Neural progenitor cell (in vitro differentiated cells): ENCODE measurements at places on chromosomes 7 and 10.

DNA sequence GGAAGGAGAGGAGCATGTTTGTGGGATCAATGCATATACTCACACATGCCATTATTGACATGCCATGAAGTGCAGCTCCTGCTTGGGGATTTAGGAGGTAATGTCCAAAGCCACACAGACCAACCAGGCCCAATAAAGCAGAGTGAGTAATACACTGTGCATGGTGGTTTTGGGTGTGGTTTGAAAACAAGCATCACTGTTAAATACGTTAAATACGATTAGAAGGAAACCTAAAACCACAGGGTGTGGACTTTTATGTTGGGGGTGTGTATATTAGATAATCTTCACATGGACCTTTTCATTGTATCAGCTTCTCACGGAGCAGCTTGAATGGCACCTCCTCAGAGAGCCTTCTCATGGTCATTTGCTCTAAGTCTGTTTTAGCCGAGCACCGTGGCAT, 10.4 kb upstream of the EIF3A start:
- no peak for DNase-seq

DNA sequence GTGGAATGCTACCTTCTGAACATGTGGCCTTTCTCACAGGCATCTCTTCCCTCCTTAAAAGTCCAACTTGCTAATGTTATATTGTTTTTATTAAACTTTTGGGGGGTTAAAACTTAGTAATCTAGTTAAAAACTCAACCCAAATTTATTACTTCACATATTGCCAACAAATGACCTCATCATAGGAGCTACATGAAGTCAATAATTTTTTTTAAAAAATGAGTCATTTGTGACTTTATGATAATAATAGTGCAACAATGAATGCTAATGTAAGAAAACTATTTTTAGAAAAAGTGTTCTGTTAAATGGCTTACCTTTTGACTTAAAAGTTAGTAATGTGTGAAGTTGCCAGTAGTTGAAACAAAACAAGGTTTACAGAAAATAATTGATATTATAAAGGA, 325.9 kb upstream of the FZD1 start:
- no peak for DNase-seq

DNA sequence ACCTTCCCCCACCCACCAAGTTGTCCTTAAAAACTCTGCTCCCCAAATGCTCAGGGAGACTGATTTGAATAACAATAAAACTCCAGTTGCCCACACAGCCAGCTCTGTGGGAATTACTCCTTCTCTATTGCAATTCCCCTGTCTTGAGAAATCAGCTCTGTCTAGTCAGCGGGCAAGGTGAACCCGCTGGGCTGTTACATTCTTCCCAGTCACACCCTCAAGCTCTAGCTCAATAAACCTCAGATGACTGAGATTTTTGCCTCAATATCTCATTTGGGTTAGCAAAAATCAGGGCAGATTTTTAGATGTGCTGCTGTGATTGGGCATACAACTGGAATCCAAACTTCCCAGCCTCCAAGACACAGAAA, 32.9 kb downstream of the SVOPL start:
- DNase-seq, result no peak

DNA sequence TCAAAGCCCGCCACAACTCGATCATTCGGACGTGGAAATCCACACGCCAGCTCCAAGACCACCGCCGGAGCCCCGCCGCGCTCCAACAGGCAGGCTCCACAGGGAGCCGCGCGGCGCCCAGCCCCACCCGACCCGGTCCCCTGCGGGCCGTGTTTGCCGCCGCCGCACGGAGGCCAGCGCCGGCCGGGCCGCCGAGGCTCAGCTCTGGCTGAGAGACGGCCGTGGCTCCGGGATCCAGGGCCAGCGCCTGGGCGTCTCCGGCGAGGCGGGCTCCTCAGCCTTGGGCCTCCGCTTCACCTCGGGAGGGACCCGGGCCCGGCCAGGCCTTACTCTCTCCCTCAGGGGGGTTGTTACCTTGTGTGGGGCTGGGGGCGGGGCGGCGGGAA, 333 bp downstream of the SMNDC1 start:
- peak; percentile 80 for DNase-seq

DNA sequence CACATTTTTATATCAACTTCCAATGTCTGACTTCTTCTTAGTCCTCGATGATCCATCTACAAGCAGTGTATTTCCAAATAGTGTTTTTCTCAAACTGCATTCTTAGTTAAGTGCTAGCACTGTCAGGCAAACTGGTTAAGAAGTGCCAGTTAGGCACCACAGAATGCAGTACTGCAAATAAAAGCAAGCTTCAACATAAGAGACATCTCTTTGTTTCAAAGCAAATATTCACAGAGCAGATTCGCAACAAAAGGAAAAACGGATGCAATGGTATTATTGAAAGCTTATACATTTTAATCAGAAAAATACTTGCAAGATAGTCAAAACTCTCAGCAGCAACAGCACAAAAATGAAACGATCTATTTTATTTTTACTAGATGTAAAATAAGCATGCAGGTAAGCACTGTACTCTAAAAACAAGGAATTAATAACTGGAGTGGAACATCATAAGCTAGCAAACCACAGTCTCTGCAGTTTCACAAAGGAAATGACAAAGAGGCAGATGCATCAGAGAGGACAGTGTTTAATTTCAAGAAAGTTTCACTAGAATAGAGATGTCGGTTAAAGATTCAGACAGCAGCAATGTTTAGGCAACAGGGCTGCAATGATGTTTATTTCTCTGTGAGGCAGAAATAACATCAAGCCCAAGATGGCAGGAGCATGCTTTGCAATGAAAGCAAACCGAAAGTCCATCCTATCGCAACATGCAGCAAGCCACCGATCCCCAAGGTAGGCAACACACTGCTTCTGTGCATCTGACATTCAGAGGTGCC, 82.0 kb downstream of the FGFR2 start:
- no peak for DNase-seq

GRCh38 chr10:63146503-63146902, 13.4 kb downstream of the NRBF2 start:
- DNase-seq, result no peak

DNA sequence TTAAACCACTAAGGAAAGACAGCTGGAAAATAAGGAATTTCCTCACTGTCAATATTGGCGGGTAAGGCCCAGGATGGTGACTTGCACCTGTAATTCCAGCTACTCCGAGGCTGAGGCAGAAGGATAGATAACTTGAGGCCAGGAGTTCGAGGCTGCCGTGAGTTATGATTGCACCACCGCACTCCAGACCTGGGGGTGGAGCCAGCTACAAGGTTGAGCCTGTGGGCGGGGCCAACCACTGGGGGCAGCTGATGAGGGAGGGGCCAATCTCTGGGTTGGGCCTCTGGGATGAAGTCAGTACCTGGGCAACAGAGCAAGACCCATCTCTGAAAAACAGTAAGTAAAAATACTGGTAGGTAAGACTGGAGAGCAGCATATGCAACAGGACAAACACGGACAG, 80.1 kb upstream of the ADO start:
- no peak for DNase-seq

- no peak for DNase-seq
Measured at GRCh38 chr10:29379208-29379607, 90.3 kb downstream of the LYZL1 start.

DNA sequence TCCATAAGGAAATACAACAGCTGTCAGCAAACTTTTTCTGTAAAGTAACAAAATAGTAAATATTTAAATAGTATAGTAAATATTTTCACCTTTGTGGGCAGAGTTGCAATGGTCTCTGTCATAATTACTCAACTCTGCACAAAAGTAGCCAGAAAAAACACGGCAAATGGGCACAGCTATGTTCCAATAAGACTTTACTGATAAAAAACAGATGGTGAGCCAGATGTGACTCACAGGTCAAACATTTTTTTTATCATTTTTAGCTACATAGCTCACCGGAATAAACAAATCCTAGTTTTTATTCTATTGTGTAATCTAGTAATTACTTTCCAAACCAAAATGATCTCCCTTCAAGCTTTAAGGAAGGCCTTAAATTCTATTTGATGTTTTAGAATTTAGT, 55.3 kb downstream of the NCAPG2 start:
- DNase-seq, result no peak

- DNase-seq, result no peak
Measured at GRCh38 chr7:139869886-139870285, 40.8 kb downstream of the TBXAS1 start.

DNA sequence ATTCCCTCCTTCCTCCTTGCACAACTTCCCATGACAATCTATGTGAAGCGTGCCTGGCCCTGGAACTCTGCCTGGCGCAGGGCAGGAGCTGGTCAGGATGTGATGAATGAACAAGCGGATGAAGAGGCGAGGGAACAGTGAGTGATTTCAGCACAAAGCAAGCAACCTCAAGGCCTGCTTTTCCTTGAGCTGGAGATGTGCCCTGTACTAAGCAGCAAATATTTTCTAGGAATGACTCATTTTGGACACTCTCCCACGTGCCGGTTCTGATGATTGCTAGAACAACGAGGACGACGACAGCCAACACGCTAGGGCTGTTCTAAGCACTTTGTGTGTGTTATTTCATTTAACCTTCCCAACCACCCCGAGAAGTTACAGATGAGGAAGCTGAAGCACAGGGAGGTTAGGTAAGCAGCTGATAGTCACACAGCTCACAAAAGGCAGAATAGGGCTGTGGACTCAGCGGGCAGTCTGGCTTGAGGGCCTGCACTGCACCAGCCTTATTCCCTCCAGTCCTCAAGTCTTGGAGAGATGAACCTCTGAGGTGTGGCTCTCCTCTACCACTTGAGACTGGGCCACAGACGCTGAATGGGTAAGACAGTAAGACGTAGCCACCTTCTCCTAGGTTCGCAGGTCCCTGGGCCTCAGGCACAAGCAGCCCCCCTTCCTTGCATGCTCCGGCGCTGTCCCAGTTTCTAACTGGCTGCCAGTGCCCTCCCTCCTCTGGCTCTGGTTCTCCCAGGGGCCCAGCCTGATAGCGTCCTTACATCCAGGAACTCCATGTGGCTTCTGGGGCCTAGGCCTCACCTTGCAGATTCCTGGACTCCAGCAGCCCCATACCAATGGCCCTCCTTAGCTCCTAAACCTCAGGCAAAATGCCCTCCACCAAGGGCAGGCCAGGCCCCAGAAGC, 59.0 kb downstream of the YKT6 start:
- DNase-seq, result no peak
